ENCODE measurements at places on chromosomes 5 and 9.

DNA sequence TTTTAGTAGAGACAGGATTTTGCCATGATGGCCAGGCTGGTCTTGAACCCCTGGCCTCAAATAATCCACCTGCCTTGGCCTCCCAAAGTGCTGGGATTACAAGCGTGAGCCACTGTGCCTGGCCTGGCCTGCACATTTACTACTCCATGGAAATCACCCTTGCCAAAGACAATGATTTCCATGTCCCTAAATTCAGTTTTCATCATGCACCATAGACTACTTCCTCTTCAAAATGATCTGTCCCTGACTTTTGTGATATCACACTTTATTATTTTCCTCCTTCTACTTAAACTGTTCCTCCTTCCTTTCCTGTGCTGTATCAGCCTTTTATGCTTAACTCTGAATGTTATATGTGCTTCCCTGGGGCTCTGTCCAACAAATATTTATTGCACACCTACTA lies 20.3 kb downstream of the SLC28A3 start:
- DNase-seq: no peak

- no peak for DNase-seq
These were observed 1.1 kb downstream of the PCDHAC1 start for GRCh38 chr5:140927228-140927573.

GRCh38 chr5:136526791-136527190 lies 161.4 kb upstream of the TRPC7 start:
- no peak for DNase-seq

DNA sequence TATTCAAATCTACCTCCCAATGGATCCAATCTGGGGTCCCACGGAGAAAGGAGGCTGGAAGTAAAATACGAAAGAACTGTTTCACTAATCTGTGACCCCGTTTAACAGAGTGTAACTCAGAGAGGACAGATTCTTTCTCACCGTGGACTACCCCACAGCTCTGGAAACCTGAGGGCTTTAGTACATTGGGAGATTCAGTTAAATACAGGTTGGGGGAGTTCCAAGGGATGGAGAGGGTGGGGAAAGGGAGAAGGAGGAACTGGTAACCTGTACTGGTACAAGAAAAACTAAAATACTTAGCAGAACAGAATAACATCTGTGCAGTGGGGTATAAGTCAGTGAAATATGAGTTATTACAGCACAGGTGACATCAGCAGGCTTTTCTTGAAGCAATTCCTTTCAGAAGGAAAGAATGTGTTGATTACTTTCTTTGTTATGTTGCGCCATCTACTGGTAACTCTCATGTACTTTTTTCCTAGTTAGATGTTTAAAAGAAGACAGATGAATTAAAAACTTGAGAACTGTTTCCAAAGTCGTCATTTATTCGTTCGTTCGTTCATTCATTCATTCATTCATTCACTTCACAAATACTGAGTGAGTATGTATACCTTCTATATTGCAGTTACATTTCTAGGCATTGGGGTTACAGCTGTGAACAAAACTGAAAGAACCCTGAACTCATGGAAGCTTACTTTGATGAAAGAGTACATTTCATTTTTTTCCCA lies 30.0 kb upstream of the STOM start:
- peak; percentile 53 for DNase-seq

GRCh38 chr9:72923077-72923476 lies 29.8 kb downstream of the ALDH1A1 start:
- no peak for DNase-seq

DNA sequence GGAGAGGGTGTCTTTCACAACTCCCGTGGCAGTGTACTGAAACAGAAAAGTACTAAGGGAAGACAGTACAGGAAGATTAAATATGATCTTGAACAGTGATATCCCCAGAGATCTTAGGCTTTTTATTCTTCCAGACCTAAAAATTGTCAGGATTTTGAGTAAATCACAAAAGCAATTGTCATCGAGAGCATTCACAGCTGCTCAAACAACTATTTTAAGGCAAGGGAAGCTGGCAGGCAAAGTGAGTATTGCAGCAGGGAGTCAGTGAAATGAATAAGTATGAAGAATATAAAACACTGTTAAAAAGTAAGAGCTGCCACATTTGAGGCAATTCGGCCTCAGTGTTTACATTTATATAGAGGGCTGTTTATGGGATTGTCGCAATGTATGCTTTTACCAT lies 479.0 kb downstream of the CAAP1 start:
- DNase-seq: no peak

GRCh38 chr9:108163321-108164005 lies 673.9 kb upstream of the KLF4 start:
- DNase-seq: no peak

DNA sequence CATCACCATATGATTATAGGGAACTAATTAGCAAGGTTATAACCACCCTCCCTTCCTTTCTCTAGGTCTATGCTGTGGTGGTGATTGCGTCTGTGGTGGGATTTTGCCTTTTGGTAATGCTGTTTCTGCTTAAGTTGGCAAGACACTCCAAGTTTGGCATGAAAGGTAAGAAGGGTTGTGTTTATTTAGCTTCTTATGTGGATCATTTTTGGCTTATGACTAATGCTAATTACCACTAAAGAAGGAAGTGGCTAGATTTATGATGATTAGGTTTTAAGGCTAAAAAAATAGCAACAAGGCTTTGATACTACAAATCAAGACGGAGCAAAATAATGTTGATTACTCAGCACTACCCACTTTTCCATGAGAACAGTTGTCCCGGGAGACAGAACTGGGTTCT lies 82.4 kb downstream of the NTRK2 start:
- no peak for DNase-seq

- DNase-seq: no peak
These were observed 133.8 kb upstream of the SLC24A2 start for GRCh38 chr9:19922476-19923118.

DNA sequence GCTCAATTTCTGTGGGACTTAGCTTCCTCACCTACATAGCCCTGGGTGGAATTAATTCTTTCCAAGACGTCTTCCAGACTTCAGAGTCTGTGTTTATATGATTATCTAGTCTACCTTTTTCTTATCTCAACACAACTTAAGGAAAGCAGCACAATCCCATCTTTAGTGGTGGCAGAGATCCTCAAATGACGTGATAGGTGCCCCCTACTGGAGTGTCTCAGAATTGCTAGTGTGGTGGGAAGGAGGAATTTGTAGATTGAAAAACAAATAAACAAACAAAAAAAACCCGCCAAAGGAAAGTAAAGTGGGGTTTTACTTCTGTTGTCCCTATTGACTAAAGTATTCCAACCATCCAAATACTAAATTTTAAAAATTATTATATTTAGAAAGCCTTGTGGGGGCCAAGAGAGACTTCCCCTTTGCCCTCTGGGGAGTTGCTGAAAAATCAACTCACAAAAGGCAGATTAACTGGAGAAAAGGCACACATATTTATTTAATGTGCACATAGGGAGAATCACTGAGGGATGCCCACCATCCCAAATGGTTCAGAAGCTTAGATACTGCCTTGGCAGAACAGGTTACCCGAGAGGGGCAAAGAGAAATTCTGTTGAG lies 283.3 kb downstream of the TMEM167A start:
- no peak for DNase-seq

DNA sequence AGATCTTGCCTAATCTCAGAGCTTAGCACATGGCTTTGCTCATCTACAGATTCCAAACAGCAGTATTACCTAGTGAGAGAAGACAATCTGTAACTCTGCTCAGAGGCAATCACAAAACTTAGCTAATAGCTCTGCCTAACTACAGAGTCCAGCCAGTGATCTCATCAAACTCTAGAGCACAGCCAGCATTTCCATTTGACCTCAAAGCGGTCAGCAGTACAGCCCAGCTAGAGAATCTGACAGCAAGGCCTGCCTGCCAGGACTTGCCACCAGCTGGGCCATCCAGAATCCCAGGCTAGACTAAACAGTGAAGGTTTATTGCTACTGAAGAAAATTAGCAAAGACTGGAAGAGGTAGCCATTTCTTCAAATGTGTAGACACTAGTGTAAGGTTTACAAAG lies 217.9 kb upstream of the VLDLR start:
- no peak for DNase-seq

DNA sequence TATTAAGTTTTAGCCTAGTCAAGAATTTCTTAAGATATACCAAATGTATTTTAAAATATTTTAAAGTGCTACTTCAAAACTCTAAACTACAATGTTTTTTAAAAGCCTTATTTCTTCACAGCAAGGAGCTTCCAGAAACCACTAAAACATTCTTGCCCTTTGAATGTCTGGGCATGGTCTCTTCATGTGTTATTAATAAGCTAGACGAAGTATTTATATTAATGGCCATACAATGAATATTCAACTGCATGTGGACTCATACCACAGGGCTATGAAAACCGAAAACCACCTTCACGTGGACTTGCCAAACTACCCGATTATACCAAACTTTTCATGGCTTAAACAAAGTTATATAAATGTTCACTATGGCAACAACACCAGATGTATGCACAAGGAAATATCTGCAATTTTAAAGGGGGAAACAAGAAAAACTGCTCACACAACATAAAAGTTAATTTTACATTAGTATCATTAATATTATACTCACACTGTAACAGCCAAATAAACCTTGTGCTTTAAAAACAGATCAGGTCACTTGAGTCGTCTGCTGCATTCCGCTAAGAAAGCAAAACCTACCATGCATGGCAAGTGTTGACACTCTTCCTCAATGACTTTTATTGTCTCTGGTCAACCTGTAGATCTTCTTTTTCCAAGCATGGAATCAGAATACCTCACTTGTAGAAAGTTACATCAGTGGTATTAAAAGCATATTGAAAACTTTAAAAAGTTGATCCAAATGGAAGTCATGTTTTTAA lies 246.3 kb downstream of the BNC2 start:
- DNase-seq: no peak

DNA sequence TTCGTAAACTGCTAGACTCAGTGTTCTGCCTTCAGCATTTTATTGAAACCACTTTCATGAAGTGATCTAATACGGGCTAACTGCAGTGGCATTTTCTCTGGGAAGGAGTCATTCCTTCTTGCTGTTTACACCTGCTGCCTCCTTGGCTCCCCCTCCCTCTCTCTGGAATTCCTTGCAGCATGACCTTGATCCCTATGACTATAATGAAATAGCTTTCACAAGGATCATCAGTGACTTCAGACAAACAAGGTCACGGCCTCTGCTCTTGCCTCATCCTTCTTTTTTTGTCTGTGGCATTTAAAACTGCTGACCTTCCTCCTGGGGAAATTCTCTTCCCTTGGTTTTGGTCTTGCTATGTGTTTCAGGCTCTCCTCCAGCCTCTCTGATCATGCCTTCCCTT lies 90.2 kb downstream of the ZNF462 start:
- DNase-seq: peak; percentile 62

DNA sequence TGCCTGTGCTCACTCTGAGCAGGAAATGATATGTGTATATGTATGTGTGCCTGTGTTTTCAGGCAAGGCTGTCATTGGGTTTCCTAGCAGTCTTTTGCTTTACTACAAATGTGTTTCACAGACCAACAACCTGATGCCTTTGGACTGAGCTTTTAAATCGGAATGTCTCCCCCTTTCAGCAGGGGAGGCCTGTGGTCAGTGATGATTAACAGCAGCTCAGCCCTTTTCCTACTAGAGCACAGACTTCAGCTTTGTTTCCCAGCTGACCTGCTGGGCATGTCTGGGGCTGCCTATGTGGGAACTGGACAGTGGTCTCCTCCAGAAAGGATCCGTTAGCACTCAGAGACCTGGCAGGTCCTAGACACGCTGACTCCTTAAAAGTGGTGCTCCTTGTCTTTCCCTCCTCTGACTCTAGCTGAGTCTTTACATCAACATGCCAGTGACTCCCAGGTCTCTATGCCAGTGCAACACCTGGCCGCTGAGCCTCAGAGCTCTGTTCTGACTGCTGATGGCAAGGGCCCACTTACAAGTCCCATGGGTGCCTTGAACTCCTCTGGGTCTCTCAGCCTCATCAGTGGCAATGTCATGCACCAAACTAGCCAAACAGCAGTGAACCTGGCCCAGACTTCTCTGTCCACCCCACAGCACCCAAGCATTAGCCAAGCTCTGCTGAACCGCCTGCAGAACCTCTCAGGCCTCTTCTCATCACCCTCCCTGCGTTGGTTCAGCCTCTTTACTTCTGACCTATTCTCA lies 7.7 kb downstream of the MACROH2A1 start:
- no peak for DNase-seq

DNA sequence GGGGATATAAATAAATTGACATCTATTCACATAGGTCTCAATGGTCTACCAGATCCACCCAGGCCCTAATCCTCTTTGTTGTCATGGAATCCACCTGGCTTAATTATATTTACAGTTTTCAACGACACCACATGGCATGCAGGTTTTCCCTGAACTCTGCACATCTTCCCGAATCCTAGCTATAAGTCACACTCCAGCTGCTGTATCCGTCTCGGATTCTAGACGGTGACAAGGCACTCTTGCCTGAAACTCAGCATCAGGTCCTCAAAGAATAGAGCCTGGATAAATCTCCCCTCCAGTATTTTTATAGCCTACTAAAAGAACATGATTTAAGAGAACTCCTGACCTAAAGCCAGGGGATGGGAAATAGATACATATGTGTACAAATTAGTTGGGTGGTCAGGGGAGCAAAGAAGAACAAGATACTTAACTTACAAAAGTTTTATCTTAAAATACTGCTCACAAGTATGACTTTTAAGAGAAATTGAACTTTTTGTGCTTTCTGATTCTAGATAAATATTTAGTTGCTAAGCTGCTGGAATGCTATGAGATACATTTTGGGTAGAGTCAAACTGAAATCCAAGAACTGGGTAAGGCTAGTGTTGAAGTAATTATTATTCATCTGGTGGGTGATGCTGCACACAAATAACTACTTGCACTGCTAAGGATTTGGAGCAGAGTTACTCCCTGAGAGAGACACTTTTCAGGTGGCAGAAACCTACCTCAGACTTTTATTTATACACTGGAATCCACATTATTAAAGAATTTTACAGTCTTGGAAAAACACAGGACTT lies 187.3 kb downstream of the EFNA5 start:
- DNase-seq: no peak
